ENCODE measurements at places on chromosomes 1 and 21.

DNA sequence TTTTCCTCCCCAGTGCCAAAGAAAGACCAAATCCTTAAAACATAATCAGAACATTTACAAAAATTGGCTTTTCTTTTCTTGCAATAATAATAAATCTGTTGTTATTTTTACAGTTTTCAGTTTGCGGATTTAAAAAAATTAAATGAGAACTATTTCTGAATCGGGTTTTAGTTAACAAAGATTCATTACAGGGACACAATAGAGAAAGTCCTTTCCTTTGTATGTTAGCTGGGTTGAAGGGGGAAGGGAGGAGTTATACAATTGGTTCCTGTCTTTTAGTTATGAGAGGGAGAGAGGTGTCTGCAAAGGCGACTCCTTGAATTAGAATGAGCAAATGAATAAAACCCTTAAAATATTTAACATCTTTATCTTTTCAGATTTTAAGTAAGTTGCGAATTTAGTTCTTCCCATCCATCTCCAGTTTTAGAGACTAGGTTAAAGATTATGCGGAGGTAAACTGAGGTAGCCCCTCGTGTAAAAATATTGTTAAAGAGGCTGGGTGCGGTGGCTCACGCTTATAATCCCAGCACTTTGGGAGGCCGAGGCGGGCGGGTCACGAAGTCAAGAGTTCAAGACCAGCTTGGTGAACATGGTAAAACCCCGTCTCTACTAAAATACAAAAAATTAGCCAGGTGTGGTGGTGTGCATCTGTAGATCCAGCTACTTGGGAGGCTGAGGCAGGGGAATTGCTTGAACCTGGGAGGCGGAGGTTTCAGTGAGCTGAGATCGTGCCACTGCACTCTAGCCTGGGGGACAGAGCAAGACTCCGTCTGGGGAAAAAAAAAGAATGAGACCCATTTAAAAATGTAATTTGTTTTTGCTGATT, 3.9 kb downstream of the SPEN start:
- no peaks in the 10 kb centered on the region for H3K27me3 ChIP-seq
- H3K4me3 ChIP-seq: no peak overlapping the region
- no peaks in the 10 kb centered on the region for H3K36me3 ChIP-seq
- no peak overlapping the region for H3K27ac ChIP-seq
- peaks cover 41% of the 10 kb centered on the region for H3K4me1 ChIP-seq
- DNase-seq: no peak

DNA sequence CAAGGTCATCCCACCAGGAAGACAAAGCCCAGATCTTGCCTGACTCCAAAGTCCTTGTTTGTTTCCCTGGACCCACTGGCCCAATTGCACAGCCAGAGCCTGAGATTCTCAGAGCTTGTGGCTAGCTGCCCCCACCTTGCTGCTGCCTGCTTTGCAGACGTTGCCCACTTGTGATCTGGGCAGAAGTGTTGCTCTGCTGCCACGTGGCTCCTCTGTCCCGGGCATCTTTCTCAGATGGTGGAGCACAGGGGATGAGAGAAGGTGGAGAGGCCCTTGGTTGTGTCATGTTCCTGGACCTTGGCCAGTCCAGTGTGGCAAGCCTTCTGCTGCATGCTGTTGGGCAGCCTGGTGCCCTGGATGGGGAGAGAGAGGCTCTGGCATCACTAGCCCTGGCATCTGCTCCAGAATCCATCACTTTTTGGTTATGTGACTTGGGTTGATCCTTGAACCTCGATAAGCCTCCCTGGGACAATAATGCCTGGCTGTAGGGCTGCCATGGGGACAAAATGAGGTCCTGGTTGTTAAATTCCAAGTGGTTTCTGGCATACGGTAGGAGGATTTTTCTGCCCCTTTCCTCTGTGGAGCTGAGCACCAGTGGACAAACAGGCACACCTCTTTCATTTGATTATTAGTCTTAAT, 1.5 kb upstream of the NR0B2 start:
- no peaks in the 10 kb centered on the region for H3K36me3 ChIP-seq
- no peak overlapping the region for H3K27ac ChIP-seq
- DNase-seq: no peak
- H3K4me3 ChIP-seq: no peak overlapping the region
- H3K4me1 ChIP-seq: no peaks in the 10 kb centered on the region

GRCh38 chr21:14491269-14491681, 54.8 kb downstream of the SAMSN1 start:
- H3K4me3 ChIP-seq: no peak overlapping the region
- H3K27ac ChIP-seq: no peak overlapping the region
- H3K4me1 ChIP-seq: no peaks in the 10 kb centered on the region
- H3K36me3 ChIP-seq: peaks cover 50% of the 10 kb centered on the region

DNA sequence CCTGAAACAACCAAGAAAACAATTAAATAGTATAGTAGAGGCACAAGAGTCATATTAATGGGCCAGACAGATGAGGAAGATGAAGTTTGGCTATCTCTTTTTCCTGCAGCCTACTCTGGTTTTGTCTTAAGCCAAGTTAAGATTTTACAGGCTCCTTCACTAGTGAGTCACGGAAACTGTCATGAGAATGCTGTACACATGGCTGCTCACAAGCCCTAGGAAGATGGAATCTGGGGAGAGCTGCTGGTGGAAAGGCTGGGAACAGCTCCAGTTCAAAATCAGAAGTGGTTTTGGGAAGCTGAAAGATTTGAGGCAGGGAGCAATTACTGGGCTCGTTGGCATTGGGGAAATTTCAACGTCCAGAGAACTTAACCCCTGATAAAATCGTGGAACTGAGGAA, 46.4 kb upstream of the S1PR1 start:
- no peaks in the 10 kb centered on the region for H3K36me3 ChIP-seq
- H3K27me3 ChIP-seq: no peaks in the 10 kb centered on the region
- H3K4me3 ChIP-seq: no peak overlapping the region
- H3K4me1 ChIP-seq: peaks cover 5% of the 10 kb centered on the region

DNA sequence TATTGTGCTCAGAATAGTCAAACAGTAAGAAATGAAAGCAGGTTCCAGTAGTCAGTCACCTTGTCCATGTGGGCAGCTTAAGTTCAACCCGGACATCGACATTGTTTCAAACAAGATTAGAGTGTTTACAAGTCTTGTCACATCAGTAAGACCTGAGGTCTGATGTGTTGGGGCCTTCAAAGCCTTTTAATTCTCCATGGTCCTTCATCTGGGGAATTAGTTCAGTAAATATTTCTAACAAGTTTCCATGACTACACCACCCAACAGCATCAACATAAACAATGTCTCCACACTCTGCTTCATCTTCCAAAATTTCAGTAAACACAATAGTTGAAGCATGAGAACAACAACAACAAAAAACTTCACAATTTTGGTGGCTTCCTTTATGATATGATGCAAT, 15.1 kb upstream of the ADORA1 start:
- no peaks in the 10 kb centered on the region for H3K36me3 ChIP-seq
- H3K27me3 ChIP-seq: peaks cover 7% of the 10 kb centered on the region
- no peak overlapping the region for H3K4me3 ChIP-seq
- H3K27ac ChIP-seq: no peak overlapping the region
- DNase-seq: no peak
- H3K4me1 ChIP-seq: no peaks in the 10 kb centered on the region

GRCh38 chr1:63877816-63878215, 104.0 kb downstream of the ROR1 start:
- no peaks in the 10 kb centered on the region for H3K27me3 ChIP-seq
- DNase-seq: no peak
- H3K36me3 ChIP-seq: no peaks in the 10 kb centered on the region

GRCh38 chr1:82090104-82090503, 289.4 kb downstream of the ADGRL2 start:
- no peaks in the 10 kb centered on the region for H3K36me3 ChIP-seq
- DNase-seq: peak; percentile 13
- no peaks in the 10 kb centered on the region for H3K4me1 ChIP-seq
- H3K27me3 ChIP-seq: no peaks in the 10 kb centered on the region

- H3K4me1 ChIP-seq: peaks cover 15% of the 10 kb centered on the region
- no peak overlapping the region for H3K27ac ChIP-seq
- peak overlapping the region; percentile 52 for H3K4me3 ChIP-seq
Observed at GRCh38 chr1:236063919-236064673, 794 bp downstream of the NID1 start.

DNA sequence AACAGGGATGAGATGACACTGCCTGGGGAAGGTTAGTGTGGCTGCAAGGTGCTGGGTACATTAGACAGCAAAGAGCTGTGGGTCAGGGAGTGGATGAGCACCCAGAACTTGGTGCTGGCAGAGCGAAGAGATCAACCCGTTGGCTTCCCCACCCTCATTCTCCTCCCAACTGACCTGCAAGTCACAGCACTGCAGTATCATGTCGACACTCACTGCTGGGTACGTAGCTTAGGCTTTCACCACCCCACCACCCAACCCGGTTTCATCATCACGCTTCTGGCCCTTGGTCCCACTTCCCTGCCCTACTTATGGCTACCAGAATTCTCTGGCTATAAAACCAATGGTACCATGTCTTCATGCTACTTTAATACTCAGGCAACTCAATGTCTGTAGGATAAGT, 73.6 kb upstream of the LYST start:
- DNase-seq: no peak
- H3K36me3 ChIP-seq: no peaks in the 10 kb centered on the region
- peaks cover 45% of the 10 kb centered on the region for H3K4me1 ChIP-seq
- H3K27ac ChIP-seq: no peak overlapping the region

DNA sequence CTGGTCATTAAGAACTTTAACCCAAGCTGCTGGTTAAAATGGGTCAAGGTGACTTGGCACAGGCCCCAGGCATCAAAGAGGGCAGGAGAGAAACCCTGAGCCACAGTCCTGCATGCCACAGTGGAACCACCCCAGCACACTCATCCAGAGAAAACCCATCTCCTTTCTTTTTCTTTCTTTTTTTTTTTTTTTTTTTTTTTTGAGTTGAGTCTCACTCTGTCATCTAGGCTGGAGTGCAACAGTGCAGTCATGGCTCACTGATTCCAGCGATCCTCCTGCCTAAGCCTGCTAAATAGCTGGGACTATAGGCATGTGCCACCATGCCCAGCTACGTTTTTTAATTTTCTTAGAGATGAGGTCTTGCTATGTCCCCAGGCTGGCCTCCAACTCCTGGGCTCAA, 109.2 kb upstream of the RAB4A start:
- H3K4me3 ChIP-seq: no peak overlapping the region
- H3K4me1 ChIP-seq: peaks cover 26% of the 10 kb centered on the region
- H3K27ac ChIP-seq: no peak overlapping the region
- no peaks in the 10 kb centered on the region for H3K36me3 ChIP-seq

- no peak overlapping the region for H3K27ac ChIP-seq
- no peaks in the 10 kb centered on the region for H3K27me3 ChIP-seq
- no peak for DNase-seq
- H3K4me3 ChIP-seq: no peak overlapping the region
Observed at GRCh38 chr1:88943241-88943640, 49.2 kb downstream of the KYAT3 start.

GRCh38 chr1:28577738-28578536, 14.1 kb upstream of the RAB42 start:
- no peak overlapping the region for H3K4me3 ChIP-seq
- H3K27ac ChIP-seq: peak overlapping the region; percentile 37
- H3K27me3 ChIP-seq: no peaks in the 10 kb centered on the region
- peaks cover 23% of the 10 kb centered on the region for H3K36me3 ChIP-seq
- H3K4me1 ChIP-seq: peaks cover 12% of the 10 kb centered on the region

DNA sequence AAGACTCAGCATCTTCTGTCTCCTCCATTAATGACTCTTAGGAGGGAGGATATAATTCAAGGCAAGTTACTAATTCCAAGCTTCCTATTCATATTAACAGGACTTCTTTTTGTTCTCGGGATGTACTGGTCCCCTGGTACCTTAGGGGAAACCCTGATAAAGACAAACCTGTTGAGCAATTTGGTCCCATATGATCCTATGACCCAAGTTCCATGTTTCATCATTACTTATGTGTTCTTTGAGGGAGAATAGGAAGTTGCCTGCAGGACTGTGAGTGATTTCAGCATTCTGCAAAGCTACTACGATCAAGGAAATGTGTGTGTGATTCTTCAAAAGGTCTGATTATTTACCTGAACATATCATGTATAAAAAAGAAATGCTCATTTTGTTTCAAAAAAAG, 5.8 kb upstream of the FMO3 start:
- H3K4me1 ChIP-seq: no peaks in the 10 kb centered on the region
- H3K36me3 ChIP-seq: no peaks in the 10 kb centered on the region
- no peak overlapping the region for H3K27ac ChIP-seq
- H3K27me3 ChIP-seq: no peaks in the 10 kb centered on the region

DNA sequence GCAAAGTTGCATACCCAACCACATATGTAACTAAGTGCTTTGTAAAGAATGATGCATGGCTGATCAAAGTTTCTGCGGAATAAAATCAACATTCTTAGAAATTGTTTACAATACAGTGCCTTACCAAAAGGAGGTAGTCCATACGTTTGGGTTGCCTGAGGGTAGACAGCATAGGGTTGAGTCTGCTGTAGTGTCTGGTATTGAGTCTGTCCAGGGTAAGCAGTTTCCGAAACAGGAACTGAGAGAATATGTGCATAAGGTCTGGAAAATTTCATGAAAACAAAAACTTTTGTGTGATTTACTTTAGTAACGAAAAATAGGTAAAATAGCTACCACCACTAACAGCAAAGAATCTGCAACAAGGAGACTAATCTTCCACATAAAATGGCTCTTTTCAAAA, 53.0 kb downstream of the EYA3 start:
- DNase-seq: no peak
- H3K4me1 ChIP-seq: no peaks in the 10 kb centered on the region
- H3K4me3 ChIP-seq: no peak overlapping the region
- H3K36me3 ChIP-seq: peaks cover 23% of the 10 kb centered on the region
- no peaks in the 10 kb centered on the region for H3K27me3 ChIP-seq

DNA sequence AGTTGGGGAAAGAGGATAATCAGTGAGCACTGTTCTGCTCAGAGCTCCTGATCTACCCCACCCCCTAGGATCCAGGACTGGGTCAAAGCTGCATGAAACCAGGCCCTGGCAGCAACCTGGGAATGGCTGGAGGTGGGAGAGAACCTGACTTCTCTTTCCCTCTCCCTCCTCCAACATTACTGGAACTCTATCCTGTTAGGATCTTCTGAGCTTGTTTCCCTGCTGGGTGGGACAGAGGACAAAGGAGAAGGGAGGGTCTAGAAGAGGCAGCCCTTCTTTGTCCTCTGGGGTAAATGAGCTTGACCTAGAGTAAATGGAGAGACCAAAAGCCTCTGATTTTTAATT, 42.7 kb downstream of the YARS1 start:
- H3K4me3 ChIP-seq: no peak overlapping the region
- peaks cover 27% of the 10 kb centered on the region for H3K4me1 ChIP-seq
- H3K36me3 ChIP-seq: peaks cover 53% of the 10 kb centered on the region
- H3K27ac ChIP-seq: no peak overlapping the region

GRCh38 chr21:16304174-16305095, 574.7 kb downstream of the USP25 start:
- no peak overlapping the region for H3K27ac ChIP-seq
- DNase-seq: no peak
- no peaks in the 10 kb centered on the region for H3K27me3 ChIP-seq
- H3K4me3 ChIP-seq: no peak overlapping the region
- H3K36me3 ChIP-seq: no peaks in the 10 kb centered on the region

- no peak for DNase-seq
- no peaks in the 10 kb centered on the region for H3K4me1 ChIP-seq
- H3K27me3 ChIP-seq: no peaks in the 10 kb centered on the region
- H3K36me3 ChIP-seq: no peaks in the 10 kb centered on the region
- no peak overlapping the region for H3K27ac ChIP-seq
Observed at GRCh38 chr1:172288581-172288980, 131.9 kb upstream of the C1orf105 start.

All from common myeloid progenitor, CD34-positive (primary cell).